ENCODE measurements at places on chromosomes 6 and 20.

GRCh38 chr20:62047666-62048345 lies 17.9 kb downstream of the TAF4 start:
- DNase-seq, result no peak

GRCh38 chr6:5506597-5506996 lies 245.3 kb downstream of the FARS2 start:
- no peak for DNase-seq

DNA sequence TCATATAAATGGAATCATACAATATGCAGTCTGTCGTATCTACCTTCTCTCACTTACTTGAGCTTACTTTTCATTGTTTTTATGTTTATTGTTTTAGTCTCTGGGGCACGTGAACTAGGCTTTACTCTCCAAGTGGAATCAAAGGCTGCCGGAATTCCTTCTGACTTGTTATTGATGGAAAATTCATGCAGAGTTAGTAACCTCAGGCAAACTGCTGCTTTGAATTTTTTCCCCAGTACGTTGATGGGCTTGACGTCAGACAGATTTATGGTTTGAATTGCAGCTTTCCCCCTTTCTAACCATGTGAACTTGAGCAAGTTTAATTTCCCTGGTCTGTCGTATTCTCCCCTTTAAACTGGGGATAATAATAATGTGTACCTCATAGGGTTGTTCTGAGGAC lies 68.6 kb downstream of the ZDHHC14 start:
- no peak for DNase-seq

DNA sequence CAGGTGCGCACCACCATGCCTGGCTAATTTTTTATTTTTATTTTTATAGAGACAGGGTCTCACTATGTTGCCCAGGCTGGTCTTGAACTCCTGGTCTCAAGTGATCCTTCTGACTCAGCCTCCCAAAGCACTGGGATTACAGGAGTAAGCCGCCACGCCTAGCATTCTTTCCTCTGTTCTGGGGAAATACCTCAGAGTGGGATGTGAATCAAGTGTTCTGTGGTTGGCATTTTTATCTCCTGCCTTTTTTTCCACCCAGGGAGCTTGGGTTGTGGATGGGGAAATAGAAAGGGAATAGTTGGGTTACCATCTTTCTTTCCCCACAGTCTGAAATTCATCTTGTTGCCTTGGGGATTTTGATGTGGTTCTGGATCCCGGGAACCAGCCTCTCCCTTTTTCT lies 24.1 kb downstream of the TFAP2C start:
- no peak for DNase-seq

- DNase-seq, result no peak
These were observed 25.8 kb upstream of the CCN6 start for GRCh38 chr6:112027942-112028674.

DNA sequence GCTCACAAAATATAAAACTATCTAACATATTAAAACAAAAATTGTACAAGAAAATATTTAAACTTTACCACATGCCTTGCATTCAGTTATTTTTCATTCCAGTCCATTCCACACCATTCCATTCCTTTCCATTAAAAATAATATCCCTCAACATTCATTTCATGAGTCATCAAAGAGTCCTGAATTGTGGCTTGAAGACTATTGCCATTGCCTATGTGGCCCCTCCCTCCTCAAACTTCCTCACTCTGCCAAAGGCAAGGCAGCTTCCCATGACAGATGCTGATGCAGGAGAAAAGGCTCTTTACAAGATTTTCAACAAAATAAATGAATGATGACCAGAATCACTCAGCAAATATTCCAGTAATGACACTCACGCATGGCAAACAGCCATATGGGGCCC lies 31.7 kb downstream of the IL20RA start:
- no peak for DNase-seq

DNA sequence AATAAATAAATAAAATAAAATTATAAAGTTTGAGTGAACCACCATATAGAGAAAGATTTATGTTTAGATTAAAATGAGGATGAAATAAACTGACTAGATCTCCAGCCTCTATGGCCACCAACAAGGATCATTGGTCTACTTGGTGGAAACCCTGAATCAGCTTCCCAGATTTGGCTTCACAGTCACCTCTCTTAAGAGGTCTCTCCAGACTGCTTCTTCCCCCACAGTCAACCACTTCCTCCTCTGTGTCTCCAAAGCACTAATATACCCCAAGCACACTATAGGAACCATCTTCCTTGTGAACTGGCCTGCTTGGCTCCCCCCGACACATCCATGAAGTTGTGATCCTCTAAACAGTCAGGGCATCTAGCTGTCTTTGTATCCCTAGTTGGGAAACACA lies 529.6 kb upstream of the RNF217 start:
- DNase-seq, result no peak

DNA sequence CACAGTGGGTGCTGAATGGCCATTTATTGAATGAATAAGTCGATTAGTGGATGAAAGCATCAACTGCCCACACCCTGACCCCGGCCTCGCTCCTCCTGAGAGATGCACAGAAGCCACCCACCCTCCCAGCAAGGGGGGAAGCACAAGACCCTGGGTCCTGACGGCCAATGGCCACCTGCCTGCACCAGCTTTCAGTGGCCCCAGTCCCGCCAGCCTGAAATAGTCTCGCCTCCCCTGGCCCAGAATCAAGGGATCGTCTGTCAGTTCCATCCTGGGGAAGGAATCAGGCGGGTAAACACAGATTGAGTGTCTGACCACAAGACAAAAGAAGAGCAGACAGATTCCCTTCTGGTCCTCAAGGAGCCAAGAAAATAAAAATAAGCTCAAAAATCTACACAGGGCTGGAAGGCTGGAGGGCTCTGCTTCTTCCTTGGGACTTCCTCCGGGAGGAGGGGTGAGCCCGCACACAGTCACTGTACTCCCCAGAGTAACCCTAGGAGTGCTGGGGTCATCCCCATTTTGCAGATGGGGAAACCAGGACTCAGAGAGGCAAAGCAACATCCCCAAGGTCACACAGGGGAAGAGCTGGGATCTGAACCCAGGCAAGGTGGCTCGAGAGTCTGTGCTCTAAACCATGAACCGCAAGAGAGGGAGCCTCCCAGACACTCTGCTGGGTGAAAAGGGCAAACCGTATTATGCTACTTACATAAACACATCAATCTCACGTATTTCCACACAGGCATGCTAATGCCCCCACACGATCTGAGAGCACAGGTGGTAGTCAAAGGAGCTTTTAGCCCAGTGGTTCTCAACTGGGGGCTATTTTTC lies 7.8 kb downstream of the PREX1 start:
- no peak for DNase-seq

- no peak for DNase-seq
These were observed 162.5 kb downstream of the ALDH8A1 start for GRCh38 chr6:134787261-134787877.

DNA sequence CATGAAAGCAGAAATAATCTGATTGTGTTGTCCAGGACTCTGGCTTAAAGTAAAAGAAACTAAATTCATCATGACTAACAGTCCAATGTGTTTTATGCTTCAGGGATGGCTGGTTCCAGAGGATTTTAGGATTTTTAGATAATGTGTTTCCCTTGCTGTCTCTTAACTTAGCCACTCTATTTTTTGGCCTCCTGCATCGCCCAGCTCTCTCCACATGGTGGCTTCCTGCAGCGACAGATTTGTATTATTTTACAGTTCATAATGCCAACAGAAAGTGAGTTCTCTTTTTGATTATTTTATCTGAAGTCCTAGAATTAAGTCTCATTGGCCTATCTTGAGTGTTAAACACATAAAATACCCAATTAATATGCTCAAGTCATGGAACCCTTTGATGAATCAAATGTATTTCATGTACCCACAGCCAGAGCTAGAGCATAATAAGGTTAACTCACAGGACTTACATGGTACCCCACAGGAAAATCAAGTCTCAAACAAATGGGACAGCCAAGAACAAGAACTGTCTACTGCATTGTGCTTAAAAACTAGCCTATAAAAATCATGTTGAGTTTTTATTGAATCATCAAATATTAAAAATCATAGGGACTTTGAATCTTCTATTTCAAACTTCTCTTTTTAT lies 582.5 kb downstream of the DOK5 start:
- no peak for DNase-seq

GRCh38 chr6:150713931-150714330 lies 114.2 kb downstream of the PLEKHG1 start:
- DNase-seq, result no peak

GRCh38 chr6:32679492-32679891 lies 13.0 kb upstream of the HLA-DQB1 start:
- no peak for DNase-seq

DNA sequence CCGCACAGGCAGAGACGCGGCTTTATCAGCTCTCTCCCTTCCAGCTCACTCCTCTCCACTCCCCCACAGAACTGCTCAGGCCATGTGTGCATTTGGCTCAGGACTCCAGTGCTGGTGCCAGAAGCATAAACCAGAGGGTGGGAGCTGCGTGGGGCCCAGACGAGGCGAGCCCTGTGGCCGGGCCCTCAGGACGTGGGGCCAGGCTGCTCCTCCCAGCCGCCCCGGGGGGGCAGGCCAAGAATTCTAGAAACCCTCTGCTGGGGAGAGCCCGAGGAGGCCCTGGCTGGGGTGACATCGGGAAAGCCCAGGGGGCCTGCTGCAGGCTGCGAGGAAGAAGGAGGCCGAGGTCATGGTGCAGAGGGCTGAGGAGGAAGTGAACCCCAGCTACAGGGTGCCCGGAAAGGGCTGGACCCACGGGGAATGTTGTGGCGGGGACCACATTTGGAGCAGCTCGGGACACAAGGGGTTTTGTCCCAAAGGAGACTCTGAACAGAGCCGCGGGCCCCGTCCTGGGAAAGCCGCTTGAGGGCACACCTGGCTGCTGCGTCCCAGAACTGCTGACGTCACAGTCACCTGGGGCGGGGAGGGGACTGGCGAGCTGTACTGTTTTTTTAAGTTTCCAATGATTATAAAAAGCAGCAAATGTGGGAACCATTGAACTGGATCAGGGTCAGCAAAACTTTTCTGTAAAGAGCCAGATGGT lies 107.1 kb downstream of the BANF2 start:
- DNase-seq, result no peak

DNA sequence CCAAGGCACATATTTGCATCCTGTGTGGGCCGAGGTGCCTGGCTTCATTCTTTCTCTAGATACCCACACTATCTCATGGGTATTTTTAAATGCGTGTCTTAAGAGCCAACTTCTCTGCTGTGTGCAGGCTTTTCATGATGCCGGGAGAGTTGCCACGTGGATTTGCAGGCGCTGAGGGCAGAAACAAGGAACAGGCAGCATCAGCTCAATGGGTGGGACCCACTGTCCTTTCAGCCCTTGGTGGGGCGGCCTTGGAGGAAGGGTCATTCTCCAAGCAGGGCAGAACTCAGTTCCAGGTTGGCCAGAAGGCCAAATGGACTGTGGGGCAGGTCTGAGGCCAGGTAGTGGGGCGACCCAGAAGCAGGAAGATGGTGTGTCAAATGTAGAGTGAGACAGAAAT lies 84.7 kb downstream of the PHACTR3 start:
- DNase-seq, result no peak

GRCh38 chr6:36912586-36912985 lies 26.8 kb downstream of the C6orf89 start:
- DNase-seq, result peak; percentile 63

DNA sequence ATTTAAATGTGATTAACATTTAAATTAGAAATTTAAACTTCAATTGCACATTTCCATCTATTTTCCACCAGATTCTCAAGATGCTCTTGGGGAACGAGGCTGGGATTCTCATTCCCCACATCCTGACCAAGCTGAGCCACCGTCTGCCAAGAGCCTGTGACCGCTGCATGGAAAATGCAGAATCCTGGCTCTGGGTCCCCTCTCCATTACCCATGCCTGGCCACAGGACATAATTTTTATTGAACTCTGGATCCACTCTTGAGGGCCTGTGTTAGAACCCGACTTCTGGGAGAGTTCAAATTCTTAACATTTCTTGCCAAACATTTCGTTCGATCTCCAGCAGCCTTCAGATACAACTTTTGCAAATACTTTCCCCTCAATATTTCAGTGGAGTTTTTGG lies 201.6 kb upstream of the SNX9 start:
- DNase-seq, result no peak

DNA sequence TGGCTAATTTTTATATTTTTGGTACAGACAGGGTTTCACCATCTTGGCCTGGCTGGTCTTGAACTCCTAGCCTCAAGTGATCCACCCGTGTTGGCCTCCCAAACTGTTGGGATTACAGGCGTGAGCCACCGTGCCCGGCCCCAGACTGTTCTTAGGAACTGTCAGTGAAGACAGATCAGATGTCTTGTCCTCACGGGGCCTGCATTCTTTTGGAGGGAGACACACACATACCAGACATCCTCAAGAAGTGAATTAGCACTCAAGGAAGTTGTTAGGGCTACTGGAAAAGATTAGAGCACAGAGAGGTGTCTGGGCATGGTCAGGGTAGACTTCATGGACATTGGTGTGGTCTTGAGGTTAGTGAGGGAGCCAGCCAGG lies 10.3 kb upstream of the LPIN3 start:
- no peak for DNase-seq

GRCh38 chr6:55897346-55897745 lies 22.0 kb upstream of the BMP5 start:
- DNase-seq, result no peak

DNA sequence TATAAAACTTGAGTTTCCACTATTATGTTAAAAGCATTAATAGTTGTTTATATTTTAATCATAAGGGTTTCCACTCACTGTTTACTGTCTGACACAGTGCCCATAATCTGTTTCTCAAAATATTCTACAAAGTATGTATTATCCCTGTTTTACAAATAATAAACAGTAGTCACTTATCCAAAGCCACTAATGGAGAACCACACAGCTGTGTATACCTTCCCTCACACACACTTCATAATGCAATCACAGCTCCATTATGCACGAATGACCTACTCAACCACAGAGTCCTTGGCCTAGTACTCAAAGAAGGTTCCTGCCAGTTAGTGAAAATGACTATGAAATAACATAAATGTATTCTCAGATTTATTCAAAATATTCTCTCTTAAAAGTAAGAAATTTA lies 103.1 kb downstream of the EPB41L2 start:
- DNase-seq, result no peak

GRCh38 chr6:31797588-31797987 lies 2.0 kb upstream of the VARS1 start:
- no peak for DNase-seq

DNA sequence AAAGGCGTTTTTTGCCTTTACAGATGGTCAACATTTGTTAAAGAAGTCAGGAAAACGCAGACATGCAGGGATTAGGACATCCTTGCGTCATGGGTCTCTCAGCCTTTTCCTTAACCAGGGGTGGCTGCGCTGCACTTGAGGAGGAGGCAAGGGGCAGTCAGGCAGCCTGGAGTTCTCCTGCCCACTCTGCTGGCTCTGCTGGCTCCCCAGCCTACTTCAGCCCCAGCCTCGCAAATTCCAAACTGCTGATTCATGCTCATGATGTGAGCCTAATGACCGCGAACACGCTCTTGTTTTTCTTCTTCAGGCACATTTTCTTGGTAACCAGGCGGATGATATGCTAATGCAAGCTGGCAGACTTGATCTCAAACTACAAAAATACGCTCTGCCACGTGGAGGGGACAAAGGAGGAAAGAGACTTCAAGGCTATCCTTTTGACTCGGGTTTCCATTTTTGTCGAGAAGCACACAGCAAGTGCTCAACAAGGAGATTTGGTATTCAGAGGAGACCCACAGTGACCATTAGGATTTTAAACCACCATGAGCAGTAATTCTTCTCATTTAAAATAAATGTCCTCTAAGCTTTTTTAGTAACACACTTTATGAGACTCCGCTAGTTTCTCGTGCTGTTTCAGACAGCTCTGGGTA lies 290.3 kb upstream of the STXBP5 start:
- DNase-seq, result no peak

Measured in stimulated activated CD8-positive, alpha-beta memory T cell treated with anti-CD3 and anti-CD28 coated beads, Interleukin-15, amount 100 ng/mL, for 48 hours (primary cell).